ENCODE measurements at places on chromosomes 3 and 15.
A peak's percentile ranks its signal among the peaks of the same experiment; 100 is the strongest.

- no peak for DNase-seq
Observed at GRCh38 chr3:161314836-161315395, 56.4 kb downstream of the SPTSSB start.

DNA sequence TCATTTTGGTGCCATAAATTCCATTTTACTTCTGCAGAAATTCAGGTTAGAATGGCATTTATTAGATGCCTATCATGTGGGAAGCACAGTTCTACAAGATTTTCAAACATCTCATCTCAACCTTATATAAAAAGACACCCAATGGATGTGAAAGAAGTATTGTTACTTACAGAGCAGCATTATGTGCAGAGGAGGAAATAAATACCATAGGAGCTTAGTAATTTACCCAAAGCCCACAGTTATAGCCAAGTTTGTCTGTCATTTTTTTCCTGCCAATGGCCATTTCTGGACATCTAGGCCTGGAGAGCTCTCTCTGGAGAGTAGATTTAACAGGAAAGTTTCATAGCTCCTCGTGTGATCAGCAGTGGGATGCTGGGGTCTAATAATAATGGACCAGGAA lies 659.4 kb upstream of the NAALADL2 start:
- no peak for DNase-seq

- no peak for DNase-seq
Observed at GRCh38 chr3:138034918-138035317, 25.0 kb downstream of the CLDN18 start.

DNA sequence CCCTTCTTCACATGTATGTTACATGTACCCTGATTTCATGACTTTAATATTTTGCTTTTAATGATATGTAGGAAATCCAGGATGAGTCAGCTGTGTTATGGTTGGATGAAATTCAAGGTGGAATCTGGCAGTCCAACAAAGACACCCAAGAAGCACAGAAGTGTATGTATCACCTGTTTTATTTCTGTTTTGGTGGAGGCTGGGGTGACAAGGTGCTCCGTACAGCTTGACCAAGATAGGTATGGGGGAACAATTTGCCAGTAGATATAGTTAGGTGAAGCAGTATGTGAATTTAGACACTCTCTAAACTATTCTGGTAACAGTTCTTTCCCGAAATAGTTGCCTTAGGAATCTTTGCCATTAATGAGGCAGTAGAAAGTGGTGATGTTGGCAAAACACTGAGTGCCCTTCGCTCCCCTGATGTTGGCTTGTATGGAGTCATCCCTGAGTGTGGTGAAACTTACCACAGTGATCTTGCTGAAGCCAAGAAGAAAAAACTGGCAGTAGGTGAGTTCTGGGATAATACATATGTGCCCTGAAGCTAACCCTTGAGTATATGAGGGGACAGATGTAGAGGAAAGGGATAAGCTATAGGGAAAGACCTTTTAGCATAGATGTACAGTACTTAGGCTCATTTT lies 63.7 kb upstream of the CRTC3 start:
- DNase-seq = no peak

GRCh38 chr3:186691676-186692075 lies 25.5 kb upstream of the KNG1 start:
- DNase-seq = no peak

- no peak for DNase-seq
Observed at GRCh38 chr3:124364317-124365020, 365.8 kb upstream of the UMPS start.

- peak; percentile 16 for DNase-seq
Observed at GRCh38 chr3:115099986-115100571, 47.0 kb downstream of the ZBTB20 start.

- DNase-seq = no peak
Observed at GRCh38 chr3:18562364-18563154, 137.4 kb upstream of the SATB1 start.

GRCh38 chr3:126310816-126311215 lies 46.4 kb downstream of the KLF15 start:
- no peak for DNase-seq

- peak; percentile 34 for DNase-seq
Observed at GRCh38 chr15:92810418-92811138, 89.5 kb upstream of the CHD2 start.

DNA sequence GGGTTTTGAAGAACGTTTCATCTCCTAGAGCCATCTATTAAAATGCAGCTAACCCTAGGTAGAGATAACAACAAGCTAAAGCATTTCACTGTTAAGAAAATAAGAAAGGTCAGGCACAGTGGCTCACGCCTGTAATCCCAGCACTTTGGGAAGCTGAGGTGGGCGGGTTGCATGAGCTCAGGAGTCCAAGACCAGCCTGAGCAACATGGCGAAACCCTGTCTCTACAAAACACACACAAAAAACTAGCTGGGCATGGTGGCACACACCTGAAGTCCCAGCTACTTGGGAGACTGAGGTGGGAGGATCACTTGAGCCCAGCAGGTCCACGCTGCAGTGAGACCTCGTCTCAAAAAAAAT lies 5.4 kb upstream of the TBC1D5 start:
- no peak for DNase-seq

DNA sequence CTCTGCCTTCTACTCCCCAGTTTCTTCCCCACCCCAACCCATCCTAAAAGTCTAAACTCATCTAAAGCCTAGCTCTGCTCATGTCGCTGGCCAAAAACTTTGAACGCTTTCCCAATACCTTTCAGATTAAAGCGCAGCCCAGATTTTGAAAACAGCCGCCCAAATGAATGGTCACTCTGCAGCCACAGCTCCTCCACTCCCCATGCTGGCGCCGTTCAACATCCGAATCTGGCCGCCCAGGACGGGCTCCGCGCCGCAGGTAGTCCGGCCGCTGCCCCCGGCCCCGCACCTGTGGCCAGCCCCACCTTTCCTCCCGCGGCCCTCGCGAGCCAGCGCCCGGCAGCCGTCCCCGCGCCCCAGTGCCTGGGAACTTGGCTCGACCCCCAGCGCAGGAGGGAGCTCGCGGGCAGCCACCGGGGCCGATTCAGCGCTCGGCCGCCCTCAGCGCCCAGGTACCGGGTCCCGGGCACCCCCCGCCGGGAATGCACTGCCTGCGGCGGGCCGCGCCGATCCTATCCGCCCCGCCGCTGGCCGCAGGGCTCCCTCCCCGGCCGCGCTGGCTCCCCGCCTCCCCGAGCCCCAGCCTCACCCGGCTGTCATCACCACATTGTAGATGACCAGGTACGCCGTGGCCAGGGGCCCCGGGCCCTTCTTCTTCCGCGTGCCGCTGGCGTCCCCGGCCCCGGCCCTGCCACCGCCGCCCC lies 417 bp downstream of the HACD2 start:
- DNase-seq = peak; percentile 37
